Activated gamma-delta T cell (primary cell): ENCODE measurements at places on chromosomes 5 and 9.

- no peak for DNase-seq
Observed at GRCh38 chr5:176429972-176430371, 13.6 kb upstream of the CLTB start.

DNA sequence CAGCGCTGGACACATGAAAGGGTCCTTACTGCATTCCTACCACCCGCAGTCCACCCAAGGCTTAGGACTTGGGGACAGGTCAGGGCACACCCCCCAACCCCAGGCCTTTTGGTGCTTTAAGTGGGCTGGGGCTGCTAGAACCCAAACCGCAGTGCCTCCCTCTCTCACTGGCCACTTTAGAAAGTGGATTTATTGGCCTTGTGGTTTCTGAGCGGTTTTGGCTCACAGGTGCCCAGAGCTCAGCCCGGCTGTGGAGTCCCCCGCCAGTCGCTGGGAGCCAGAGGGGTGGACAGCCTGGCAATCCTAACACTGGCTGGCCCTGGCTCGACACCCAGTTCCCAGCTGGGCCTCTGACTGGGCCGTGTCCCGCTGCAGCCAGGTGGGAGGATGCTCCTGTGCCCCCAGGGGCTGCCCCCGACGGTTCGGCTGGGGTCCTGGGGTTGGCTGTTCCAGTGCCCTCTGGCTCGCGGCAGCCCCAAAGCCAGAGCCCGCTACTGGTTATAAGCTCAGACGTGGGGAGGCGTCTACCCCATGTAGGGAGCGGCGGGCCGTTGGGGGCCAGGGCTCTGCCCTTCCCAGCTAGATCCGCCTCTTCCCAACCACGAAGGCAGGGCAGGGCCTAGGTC is 65.2 kb upstream of the RNU6ATAC start:
- DNase-seq = no peak

DNA sequence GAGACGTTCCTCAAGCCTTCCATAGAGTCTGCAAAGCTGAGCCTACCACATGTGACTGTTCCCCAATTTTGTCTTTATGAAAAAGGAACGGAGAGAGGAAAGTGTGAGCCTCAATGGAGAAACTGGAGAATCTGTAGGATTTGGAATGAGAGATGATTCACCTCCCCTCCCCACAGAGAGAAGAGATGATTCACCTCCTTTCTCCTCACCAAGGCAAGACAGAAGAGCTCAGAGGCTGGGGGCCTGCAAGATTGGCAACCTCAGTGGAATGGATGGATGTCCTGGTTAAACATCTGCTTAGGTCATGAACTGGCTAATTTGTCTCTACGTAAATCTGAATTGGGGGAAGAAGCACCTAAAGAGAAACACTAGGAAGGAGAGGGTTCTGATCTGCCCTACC is 17.0 kb upstream of the MOCS2 start:
- DNase-seq = no peak

GRCh38 chr5:170743876-170744212 is 39.7 kb upstream of the GABRP start:
- no peak for DNase-seq

DNA sequence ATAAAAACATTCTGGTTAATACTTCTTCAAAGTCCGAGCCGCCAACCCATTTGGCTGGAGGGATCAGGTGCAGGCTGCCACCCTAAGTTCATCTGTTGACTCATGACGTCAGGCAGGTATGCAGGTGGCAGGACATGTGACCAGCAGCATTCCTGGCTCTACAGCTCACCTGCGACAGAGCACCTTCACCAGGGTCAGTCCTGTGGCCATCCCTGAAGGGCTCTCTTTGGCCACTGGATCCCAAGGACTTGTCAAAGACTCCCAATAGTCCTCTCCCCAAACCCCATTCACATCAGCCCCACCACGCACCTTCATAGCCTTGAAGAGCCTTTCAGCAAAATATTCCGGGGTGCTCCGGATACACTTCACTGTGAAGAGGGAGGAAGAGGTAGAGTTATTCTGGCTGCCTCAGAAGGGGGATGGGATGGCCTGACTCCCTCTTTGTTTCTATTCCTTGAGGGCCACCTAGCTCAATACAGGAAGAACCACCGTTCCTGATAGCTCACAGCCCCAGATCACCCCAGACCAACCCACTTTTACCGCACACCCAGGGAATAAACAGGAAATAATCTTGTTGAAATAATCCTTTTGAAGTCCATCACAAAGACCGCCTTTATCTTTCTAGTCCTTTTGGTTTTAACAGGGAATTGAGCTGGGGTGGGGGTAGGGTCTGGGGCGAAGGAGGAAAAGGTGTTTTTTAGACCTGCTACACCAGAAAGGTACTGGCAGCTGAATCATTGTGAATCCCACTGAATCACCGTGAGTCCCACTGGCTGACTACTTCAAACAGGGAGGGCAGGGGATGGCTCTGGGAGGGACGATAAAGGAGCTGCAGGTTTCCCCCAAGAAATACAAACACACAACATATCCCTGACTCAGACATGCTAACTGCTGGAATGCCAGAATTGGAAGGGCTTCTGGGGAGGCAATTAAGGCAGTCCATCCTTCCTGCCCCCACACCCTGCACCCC is 26.4 kb downstream of the ANXA6 start:
- no peak for DNase-seq

- DNase-seq = no peak
Observed at GRCh38 chr9:112726428-112726827, 8.5 kb upstream of the INIP start.

DNA sequence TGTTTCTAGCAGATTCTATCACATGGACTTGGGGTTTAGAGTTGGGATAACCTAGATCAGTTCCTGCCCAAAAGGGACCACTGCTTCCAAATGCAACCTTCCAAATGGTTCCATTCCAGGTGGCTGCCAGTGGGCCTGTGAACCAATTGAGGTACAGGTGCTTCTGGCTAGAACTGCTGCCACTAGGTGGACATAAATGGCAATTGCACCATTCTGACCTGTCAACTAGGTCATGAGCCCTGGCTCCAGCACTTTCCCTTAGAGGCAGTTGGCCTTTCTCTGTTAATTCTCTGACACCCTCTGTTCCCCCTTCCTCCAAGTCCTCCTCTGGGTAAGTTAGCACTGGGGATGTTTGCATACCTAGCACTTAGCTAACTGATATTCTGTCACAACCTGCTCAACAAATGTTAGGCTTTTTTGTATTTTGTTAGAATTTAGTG is 16.6 kb upstream of the HEMGN start:
- no peak for DNase-seq

DNA sequence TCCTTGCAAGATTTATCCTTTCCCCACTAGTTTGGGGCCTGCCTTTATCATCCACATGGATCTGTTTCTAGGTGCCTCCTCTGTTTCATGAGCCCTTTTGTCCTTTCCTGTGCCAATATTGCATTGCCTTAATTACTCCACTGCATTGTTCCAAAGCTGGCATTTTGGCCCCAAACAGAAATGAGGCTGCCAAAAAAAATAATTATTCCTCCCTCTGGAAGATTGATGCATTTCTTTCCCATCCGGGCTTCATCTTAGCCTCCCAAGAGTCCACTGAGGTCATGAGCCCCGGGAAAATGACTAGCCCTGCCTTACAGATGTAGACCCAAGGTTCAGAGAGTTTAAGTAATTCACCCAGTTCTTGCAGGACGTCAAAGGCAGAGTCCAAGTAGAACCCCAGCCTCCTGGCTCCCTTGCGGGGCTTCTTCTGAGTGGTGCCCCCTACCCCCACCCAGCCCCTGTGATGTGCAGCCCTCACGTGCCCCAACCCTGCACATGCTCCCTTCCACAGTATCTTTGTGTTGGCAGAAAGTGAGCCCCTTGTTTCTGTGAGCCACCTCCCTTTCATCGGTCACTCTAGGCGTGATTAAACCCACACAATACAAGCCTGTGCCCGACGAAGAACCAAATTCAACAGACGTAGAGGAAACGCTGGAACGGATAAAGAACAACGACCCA is 62.1 kb downstream of the TMOD1 start:
- no peak for DNase-seq

GRCh38 chr9:37540634-37541033 is 35.5 kb downstream of the FBXO10 start:
- DNase-seq = no peak

GRCh38 chr9:137575716-137576411 is 2.9 kb downstream of the DPH7 start:
- DNase-seq = no peak

GRCh38 chr5:115246361-115246991 is 16.2 kb downstream of the PGGT1B start:
- DNase-seq = no peak

DNA sequence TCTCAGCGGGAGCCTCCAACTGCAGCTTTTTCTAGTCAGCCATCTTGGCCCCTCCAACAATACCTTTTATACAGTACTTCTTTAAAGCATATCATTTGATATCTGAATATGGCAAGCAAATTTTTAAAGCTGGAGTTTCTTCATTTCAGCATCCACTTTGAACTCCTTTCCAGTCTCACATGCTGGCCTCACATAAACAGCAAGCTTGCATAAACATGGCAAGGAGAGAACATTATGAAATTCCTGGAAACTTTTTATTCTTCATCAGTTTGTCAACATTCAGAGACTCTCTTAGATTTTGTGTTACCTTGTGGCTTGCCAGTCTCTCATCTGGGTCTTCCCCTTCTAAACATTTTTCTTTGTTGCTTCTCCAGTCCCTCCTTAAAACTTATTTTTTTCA is 745.3 kb downstream of the NR2F1-AS1 start:
- DNase-seq = no peak

GRCh38 chr5:149537374-149537975 is 13.8 kb downstream of the CSNK1A1 start:
- no peak for DNase-seq

- no peak for DNase-seq
Observed at GRCh38 chr5:956941-957747, 51.5 kb upstream of the NKD2 start.

- no peak for DNase-seq
Observed at GRCh38 chr5:116577064-116577788, 2.6 kb upstream of the SEMA6A start.

- no peak for DNase-seq
Observed at GRCh38 chr5:147369742-147370374, 135.0 kb downstream of the STK32A start.

GRCh38 chr9:72390907-72391306 is 25.9 kb upstream of the ZFAND5 start:
- no peak for DNase-seq

- DNase-seq = no peak
Observed at GRCh38 chr9:38119560-38120236, 50.7 kb upstream of the SHB start.

GRCh38 chr5:14383923-14384322 is 197.7 kb upstream of the OTULINL start:
- DNase-seq = no peak

DNA sequence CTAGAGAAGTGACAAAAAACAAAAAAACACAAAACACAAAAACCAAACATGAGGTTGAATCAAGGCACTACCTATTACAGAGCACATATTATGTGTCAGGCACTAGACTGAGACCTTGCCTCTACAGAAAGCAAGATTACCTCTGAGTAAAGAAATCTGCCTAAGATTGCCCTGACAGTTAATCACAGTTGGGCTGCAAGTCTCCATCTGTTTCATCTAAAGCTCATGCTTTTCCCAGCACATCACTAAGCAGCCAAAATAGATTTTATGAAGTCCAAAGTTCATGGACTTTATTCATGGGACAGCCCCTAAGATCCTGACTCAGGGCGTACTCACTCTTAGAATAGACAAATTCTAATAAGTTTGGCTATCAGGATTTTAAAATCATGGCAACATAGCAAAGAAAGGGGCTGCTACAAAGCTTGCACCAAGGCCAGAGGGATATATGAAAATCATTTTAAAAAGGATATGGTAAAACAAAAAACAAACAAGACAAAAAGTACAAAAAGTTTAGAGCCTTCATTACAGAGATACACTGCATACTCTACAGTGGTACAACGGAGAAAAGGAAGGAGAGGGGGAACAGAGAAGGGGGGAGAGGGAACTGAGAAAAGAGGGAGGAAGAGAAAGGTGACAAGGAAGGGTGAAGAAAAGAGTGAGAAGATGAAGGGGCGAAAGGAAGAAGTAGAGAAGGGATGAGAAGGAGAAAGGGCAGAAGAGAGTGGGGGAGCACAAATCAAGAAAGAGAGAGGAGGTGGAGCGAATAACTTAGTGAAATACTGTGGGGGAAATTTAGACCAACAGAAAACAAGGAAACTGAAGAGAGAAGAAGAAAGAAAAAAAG is 58.2 kb downstream of the RICTOR start:
- DNase-seq = no peak

GRCh38 chr9:95087659-95088242 is 229.8 kb downstream of the FANCC start:
- no peak for DNase-seq

- DNase-seq = no peak
Observed at GRCh38 chr9:87405677-87406542, 91.8 kb upstream of the DAPK1 start.

DNA sequence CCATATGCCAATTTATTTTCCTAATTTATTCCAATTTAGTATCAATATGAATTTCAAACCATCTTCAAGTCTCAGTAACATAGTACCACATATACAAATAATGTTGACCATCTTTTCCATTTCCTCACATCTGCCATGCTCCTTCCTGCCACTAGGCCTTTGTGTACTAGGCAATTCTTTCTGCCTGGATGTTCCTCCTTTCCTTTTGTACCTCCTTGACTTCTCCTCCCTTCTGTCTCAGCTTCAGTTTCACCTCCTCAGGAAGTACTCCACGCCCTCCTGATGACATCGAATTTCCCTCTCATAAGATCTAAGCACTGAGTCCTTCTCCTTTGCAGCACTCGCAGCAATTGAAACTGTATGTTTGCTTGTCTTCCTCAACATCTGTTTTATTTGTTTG is 53.9 kb downstream of the MEF2C start:
- no peak for DNase-seq

- DNase-seq = no peak
Observed at GRCh38 chr5:87051502-87052113, 216.1 kb upstream of the RASA1 start.

DNA sequence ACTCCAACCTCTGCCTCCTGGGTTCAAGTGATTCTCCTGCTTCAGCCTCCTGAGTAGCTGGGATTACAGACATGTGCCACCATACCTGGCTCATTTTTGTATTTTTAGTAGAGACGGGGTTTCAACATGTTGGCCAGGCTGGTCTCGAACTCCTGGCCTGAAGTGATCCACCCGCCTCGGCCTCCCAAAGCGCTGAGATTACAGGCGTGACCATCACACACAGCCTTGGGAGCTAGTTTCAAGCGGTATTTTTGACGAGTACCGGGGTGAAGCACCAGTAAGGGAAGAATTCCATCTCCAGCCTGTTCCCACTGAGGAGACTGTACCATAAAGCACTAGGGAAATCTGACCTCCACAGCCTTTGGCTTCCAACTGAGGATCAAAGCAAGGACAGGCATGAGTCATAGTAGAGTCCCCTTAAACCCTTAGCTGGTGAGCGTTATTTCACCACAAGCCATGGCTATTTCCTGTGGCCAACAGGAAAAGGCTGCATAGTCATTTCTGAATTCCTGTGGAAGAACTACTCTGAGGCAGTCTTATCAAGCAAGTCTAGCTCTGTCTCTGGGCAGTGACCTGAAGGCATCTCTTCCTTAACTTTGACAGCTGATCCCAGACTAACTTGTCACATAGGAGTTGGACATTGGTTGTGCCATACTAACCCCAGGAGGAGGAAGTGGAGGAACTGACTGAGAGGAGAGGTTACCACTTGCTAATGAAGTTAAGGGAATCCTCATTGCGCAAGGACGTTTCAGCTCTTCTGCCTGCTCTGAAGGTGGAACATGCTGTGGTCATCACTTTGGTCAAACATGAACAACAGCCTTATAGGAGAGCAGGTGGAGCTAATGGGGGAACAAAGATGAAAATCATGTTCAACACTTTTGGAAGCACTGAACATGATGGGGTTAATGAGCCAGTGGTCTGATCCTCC is 85.8 kb upstream of the DMRT1 start:
- no peak for DNase-seq
